ENCODE measurements at places on chromosomes 4 and X. TPM values are rescaled to one million over a fixed set of nuclear protein-coding genes. Genes with fewer than 3 reads are reported as not detected.

GRCh38 chr4:76930685-76931084 is 18.9 kb upstream of the SEPTIN11 start:
- H3K4me3 ChIP-seq, result no peak overlapping the region
- H3K4me1 ChIP-seq, result peaks cover 2% of the 10 kb centered on the region
- no peaks in the 10 kb centered on the region for H3K27me3 ChIP-seq
- H3K36me3 ChIP-seq, result no peaks in the 10 kb centered on the region
- no peak overlapping the region for H3K27ac ChIP-seq

DNA sequence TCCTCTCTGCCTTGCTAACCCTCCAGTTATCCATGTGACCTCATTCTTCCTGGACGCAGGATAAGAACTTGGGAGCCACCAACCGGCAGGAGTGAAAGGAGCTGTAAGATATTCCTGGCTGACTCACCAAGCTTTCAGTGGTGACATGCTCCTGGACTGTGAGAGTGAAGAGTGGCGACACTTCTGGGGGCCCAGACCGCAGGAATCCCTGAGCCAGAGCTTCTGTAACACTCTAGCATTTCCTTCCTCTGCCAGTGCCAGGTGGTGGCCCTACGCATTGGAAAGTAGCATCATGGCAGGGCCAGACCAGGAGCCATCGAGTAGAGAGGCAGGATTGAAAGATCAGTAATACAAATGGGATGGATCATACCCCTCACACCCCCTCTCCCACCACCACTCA is 474.3 kb downstream of the ACTRT1 start:
- DNase-seq, result no peak
- no peak overlapping the region for H3K27ac ChIP-seq
- no peaks in the 10 kb centered on the region for H3K36me3 ChIP-seq
- H3K4me1 ChIP-seq, result no peaks in the 10 kb centered on the region

GRCh38 chr4:175109933-175110332 is 191.8 kb downstream of the ADAM29 start:
- no peak overlapping the region for H3K4me3 ChIP-seq
- no peaks in the 10 kb centered on the region for H3K36me3 ChIP-seq
- H3K4me1 ChIP-seq, result no peaks in the 10 kb centered on the region
- no peak overlapping the region for H3K27ac ChIP-seq

DNA sequence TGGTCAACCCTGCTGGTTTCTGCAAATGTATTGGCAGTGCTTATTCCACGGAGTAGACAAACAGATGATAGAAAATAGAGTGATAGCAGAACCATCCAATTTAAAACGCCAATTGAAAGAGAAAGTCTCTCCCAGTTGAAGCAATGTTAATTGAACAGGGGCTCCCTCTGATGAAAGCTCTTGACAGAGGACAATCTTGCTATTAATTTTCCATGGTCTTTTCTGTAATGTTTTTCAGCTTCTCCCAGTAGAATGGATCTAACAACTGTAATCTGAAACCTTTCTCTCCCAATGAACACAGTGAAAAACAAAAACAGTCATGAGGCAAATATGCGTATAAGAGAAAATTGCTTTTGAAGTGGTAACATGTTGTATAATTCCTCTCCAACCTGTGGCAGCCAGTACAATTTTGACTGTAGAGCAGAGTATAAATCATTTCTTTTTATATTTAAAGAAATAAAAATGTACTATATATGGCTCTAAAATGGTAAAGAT is 225.1 kb upstream of the GALNTL6 start:
- H3K27ac ChIP-seq, result no peak overlapping the region
- H3K4me1 ChIP-seq, result no peaks in the 10 kb centered on the region
- H3K27me3 ChIP-seq, result no peaks in the 10 kb centered on the region

DNA sequence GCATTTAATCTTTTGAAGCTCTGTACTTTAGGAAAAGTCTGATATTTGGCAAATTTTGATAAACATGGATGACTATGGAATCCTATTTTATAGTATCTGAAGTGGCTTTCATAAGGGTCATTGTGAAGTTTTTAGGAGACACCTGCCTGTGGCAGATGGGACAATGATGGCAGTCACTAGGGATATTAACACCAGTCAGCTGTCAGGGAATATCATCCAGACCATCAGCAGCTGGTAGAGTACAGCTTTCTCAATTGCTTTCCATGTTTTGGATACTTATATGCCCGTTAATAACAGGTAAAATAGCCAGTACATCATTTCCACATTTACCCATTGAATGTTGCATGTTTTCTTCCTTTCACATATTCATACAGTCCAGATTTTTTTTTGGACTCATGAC is 39.1 kb downstream of the NPNT start:
- H3K27me3 ChIP-seq, result no peaks in the 10 kb centered on the region
- no peaks in the 10 kb centered on the region for H3K4me1 ChIP-seq
- no peaks in the 10 kb centered on the region for H3K36me3 ChIP-seq
- no peak for DNase-seq

- H3K4me1 ChIP-seq, result no peaks in the 10 kb centered on the region
- H3K27ac ChIP-seq, result no peak overlapping the region
- H3K4me3 ChIP-seq, result no peak overlapping the region
- no peak for DNase-seq
These were observed 106.4 kb downstream of the KDR start for GRCh38 chr4:55018978-55019377.

GRCh38 chr4:121150003-121150402 is 14.1 kb downstream of the TNIP3 start:
- H3K27ac ChIP-seq, result no peak overlapping the region
- no peaks in the 10 kb centered on the region for H3K27me3 ChIP-seq
- no peak for DNase-seq
- H3K4me1 ChIP-seq, result no peaks in the 10 kb centered on the region
- no peaks in the 10 kb centered on the region for H3K36me3 ChIP-seq
- H3K4me3 ChIP-seq, result no peak overlapping the region

GRCh38 chr4:175873707-175874106 is 61.6 kb upstream of the GPM6A start:
- no peak for DNase-seq
- H3K36me3 ChIP-seq, result no peaks in the 10 kb centered on the region
- no peaks in the 10 kb centered on the region for H3K27me3 ChIP-seq
- H3K27ac ChIP-seq, result no peak overlapping the region

DNA sequence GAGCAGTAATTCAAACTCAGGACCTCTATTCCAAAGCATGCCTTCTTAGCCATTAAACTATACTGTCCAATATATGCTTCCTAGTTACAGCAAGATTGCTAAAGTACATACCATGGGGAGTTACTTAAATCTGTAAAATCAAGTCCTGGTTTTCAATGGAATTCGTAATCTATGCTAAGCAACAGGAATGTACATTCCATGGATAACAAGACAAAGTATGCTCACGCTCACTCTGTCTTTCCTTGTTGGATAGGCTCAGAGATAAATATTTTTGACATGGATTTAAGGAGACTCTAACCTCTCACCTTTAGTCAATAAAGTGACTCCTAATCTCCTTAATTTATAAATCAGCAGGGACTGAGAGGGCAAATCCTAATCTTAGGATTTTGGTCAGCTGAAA is 47.3 kb upstream of the STK26 start:
- no peaks in the 10 kb centered on the region for H3K36me3 ChIP-seq
- H3K27me3 ChIP-seq, result peaks cover 8% of the 10 kb centered on the region
- no peak for DNase-seq

GRCh38 chr4:14744346-14744745 is 257.9 kb upstream of the CPEB2 start:
- H3K27ac ChIP-seq, result no peak overlapping the region
- H3K4me3 ChIP-seq, result no peak overlapping the region
- no peaks in the 10 kb centered on the region for H3K4me1 ChIP-seq
- H3K27me3 ChIP-seq, result no peaks in the 10 kb centered on the region
- no peak for DNase-seq
- H3K36me3 ChIP-seq, result no peaks in the 10 kb centered on the region

DNA sequence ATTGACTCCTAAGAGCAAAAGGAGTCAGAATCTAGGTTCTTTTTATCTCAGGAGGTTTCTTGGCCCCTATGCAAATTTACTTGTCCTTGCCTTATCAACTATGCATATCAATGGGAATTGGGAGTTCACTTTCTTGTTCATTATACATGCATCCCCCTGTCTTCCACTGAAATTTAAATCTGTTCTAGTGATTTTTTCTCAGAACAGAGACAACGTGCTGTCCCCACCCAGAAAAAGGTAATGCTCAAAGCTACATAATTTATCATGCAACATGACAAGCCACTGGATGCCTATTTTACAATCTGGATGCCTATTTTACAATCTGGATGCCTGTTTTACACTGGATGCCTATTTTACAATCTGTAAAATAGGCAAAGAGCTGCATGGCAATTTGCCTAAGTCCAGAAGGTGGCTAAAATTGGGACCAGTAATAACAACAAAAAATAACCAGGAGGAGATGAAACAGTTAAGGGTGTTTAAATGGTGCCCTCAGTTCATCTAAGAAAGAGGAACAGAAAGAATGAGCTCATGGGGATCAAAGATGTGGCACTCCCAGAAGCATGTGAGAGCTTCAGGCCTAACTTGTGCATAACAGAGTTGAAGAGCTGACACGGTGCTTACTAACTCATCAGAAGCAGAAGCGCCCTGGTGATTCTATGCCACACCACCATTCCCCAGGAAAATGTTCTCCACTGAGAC is 537.8 kb upstream of the BOD1L1 start:
- H3K36me3 ChIP-seq, result no peaks in the 10 kb centered on the region
- peaks cover 6% of the 10 kb centered on the region for H3K4me1 ChIP-seq
- no peak overlapping the region for H3K4me3 ChIP-seq
- H3K27ac ChIP-seq, result no peak overlapping the region
- no peak for DNase-seq
- no peaks in the 10 kb centered on the region for H3K27me3 ChIP-seq

- H3K27ac ChIP-seq, result no peak overlapping the region
- no peaks in the 10 kb centered on the region for H3K27me3 ChIP-seq
- no peak overlapping the region for H3K4me3 ChIP-seq
- H3K4me1 ChIP-seq, result no peaks in the 10 kb centered on the region
These were observed 76.6 kb downstream of the F11 start for GRCh38 chr4:186342582-186342981.

GRCh38 chr4:38313175-38313574 is 350.8 kb upstream of the KLF3 start:
- H3K36me3 ChIP-seq, result no peaks in the 10 kb centered on the region
- H3K4me1 ChIP-seq, result no peaks in the 10 kb centered on the region
- H3K4me3 ChIP-seq, result no peak overlapping the region
- DNase-seq, result no peak
- no peak overlapping the region for H3K27ac ChIP-seq

DNA sequence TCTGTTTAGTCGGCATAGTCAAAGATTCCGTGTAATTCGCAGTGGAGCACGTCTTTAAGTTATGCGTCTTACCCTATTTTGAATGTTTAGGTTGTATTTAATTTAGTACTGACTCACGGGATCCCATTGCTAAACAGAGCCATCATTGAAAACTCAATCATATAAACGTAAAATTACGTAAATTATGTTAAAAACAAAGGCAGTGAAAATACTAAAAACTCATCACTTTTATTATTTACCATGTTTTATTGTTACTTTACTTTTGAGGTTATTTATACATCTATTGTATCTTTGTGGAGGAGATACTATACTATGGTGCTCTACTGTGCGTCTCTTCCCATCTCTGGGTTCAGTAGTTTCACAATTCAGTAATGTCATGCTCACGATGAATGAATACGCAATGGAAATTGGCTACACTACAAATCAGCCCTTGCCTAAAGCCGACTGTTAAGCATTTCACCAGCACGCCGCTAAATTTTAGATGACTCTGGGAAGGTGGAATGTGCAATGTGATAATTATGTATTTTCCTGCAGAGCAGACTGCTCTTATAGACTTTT is 944 bp downstream of the FUNDC2 start:
- peak overlapping the region; percentile 94 for H3K27ac ChIP-seq
- no peaks in the 10 kb centered on the region for H3K36me3 ChIP-seq
- no peaks in the 10 kb centered on the region for H3K27me3 ChIP-seq
- H3K4me1 ChIP-seq, result no peaks in the 10 kb centered on the region
- peak overlapping the region; percentile 96 for H3K4me3 ChIP-seq

DNA sequence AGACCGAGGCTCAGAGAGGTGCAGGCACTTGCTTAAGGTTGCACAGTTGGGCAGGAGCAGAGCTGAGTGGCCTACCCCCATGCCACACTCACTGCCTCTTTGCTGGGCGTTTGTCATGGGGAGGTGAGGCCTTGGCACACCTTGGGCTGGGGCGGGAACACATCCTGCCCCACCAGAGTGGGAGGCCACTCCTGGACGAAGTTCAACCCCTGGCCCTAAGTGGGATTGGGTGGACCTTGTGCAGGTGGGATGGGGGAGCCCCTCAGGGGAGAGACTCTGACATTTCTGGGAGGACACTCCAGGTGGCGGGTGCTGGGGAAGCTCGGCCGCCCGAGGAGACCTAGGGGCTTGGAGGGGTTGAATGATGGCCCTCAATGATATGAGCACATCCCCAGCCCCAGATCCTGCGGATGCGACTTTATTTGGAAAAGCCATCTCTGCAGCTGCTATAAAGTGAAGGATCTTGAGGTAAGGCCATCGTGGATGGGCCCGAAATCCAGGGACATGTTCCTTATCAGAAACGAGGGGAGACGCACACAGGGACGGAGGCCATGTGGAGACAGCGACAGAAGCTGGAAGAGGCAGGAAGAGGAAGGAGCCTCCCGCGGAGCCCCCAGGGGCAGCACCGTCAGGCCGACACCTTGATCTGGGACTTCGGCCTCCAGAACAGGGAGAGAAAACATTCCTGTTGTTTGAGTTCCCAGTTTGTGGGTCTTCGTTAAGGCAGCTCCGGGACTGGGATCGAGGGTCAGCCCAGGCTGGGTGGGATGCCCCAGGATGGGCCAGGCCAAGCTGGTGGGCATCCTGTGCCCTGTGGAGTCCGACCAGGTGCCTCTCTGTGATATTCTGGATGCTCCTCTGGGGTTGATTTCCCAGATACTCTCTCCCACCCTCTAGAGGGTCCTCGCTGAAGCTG is 111.6 kb upstream of the LRPAP1 start:
- no peak overlapping the region for H3K4me3 ChIP-seq
- no peak overlapping the region for H3K27ac ChIP-seq
- no peaks in the 10 kb centered on the region for H3K36me3 ChIP-seq
- no peaks in the 10 kb centered on the region for H3K4me1 ChIP-seq
- no peak for DNase-seq

- H3K36me3 ChIP-seq, result no peaks in the 10 kb centered on the region
- no peak overlapping the region for H3K27ac ChIP-seq
- DNase-seq, result no peak
- H3K27me3 ChIP-seq, result no peaks in the 10 kb centered on the region
- H3K4me1 ChIP-seq, result peaks cover 2% of the 10 kb centered on the region
These were observed 64.6 kb upstream of the IL15 start for GRCh38 chr4:141571793-141572192.

DNA sequence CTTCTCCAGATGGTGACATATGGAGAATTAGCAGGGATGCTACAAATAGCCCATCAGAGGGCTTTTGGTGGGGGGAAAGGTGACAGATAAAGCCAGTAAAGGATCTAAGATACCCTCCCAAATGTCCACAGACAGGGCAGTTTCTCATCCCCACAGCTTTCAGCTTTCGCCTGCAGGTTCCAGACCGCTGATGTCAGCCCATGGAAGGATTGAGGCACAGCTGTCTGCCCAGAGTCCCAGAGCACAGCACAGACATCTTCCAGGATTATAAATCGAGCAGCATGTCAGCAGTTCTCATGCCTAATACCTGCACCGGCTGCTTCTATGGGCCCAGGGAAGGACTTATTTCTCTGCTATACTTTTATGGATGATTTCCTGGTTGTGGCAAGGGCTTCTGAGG is 96.7 kb upstream of the MXRA5 start:
- no peak for DNase-seq
- no peak overlapping the region for H3K27ac ChIP-seq
- no peaks in the 10 kb centered on the region for H3K36me3 ChIP-seq
- no peaks in the 10 kb centered on the region for H3K27me3 ChIP-seq
- H3K4me1 ChIP-seq, result no peaks in the 10 kb centered on the region

Gene SOD3
- total RNA-seq, result 0.28 TPM

Gene MAGEC3
- not detected for total RNA-seq

Gene FAM114A1
- 507 TPM for total RNA-seq

Gene NSG1
- 0.56 TPM for total RNA-seq

Gene RNF128
- total RNA-seq, result 4.8 TPM

Gene CCDC158
- not detected for total RNA-seq

Data from IMR-90 (cell line).